ENCODE measurements at places on chromosomes 11 and 22.
A peak's percentile ranks its signal among the peaks of the same experiment; 100 is the strongest.

GRCh38 chr11:34654483-34655334, 33.8 kb downstream of the EHF start:
- DNase-seq: no peak

DNA sequence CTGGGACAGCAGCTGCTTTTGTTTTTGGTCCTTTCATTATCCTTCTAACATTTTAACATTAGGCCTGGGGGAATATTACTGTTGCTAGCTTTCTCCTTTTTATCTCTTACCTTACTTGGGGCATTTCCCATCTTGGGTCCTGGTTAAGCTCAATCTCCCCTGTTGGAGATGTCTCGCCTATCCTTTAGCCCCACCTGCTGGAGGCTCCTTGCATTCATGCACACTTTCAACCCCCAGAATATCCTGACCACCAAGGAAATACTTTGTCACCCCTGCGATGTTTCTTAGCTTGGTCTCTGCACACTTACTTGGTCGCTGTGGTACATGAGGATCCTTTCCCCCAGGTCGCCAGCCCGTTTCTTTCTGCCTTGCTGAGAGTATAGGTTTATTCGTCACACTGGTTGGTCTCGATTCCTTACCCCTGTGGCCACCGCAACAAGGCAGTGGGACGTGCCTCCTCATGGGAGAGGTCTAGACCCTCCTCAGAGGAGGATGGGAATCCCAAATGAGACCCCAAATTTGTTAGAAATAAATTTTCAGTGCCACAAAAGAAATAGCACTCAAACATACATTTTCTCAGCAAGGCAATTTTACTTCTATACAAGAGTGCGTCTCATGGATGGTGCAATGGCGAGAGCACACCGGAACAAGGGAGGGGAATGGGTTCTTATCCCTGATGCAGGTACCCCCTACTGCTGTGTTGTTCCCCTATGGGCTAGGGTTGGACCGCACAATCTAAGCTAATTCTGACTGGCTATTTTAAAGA, 5.4 kb upstream of the TXN2 start:
- peak; percentile 37 for DNase-seq

- DNase-seq: no peak
Measured at GRCh38 chr11:122758974-122759373, 79.3 kb upstream of the CRTAM start.

- no peak for DNase-seq
Measured at GRCh38 chr11:45937916-45938315, 15.5 kb downstream of the LARGE2 start.

DNA sequence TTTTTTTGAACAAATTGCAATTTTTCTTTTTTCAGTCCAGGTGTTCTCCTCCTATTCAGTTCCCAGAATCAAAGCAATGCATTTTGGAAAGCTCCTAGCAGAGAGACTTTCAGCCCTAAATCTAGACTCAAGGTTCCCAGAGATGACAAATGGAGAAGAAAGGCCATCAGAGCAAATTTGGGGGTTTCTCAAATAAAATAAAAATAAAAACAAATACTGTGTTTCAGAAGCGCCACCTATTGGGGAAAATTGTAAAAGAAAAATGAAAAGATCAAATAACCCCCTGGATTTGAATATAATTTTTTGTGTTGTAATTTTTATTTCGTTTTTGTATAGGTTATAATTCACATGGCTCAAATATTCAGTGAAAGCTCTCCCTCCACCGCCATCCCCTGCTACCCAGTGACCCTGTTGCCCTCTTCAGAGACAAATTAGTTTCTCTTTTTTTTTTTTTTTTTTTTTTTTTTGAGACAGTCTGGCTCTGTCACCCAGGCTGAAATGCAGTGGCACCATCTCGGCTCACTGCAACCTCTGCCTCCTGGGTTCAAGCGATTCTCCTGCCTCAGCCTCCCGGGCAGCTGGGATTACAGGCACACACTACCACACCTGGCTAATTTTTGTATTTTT, 6.2 kb upstream of the UBE4A start:
- DNase-seq: no peak

GRCh38 chr11:34259087-34259486, 98.7 kb downstream of the ABTB2 start:
- DNase-seq: no peak
